Stimulated activated CD8-positive, alpha-beta memory T cell treated with anti-CD3 and anti-CD28 coated beads, Interleukin-4, amount 100 ng/mL, for 4 hours (primary cell): ENCODE measurements at places on chromosomes 2 and 18.

GRCh38 chr2:129242269-129242668 is 737.2 kb upstream of the RAB6C start:
- no peak for DNase-seq

DNA sequence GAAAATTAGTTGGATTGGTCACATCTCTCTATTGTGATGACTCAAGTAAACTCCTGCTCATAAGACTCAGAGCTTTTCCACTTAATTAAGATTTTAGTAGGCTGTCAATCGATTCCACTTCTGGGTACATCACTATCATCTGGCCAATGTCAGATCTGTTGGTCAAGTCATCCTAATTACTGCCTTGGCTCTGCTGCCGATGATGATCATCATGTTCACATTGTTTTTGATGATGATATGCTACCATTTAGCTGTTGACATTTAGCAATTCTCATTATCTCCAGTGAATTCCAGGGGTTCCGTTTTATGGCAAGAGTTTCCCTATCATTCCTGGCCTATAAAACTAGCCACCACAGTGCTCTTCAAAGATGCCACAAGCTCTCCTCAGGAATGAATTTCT is 253.4 kb downstream of the IKZF2 start:
- DNase-seq = no peak

DNA sequence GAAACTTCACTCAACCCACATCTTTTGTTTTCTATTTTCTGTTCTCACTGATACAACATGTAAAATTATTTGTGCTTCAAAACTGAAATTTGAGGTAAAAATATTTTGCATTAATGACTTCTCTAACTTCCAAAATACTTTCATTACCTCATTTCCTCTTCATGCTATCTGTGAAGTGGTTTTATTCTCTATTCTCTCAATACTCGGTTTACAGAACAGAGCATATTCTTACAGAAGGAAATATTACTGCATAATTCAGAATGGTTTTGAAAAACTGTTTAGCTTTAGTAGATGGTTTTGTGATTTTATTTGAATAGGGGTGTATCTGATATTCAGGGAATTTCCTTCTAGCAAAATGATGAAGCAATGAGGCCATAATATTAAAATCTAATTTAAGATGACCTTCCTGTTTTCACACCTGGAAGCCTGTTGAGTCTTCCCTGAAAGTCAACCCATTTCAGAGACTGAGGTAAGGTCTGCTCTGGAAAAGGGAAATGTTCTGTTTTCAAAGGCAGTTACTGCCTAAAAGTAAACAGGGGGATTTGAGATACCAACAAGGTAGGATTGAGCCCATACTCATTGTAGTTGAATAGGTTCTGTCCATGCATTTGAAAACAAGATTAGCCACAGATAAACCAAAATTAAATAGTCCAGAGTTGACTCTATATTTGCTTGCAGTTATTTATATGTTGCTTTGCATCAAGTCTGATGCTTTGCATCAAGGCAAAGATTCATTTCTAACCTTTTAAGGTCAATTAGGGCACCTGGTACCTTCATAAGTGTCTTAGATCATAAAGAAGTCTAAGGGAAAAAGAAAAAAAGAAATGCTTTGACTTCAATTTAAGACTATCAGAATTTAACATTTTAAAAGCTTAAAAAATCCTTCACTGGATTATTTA is 50.8 kb upstream of the PEX13 start:
- no peak for DNase-seq

- DNase-seq = no peak
Observed at GRCh38 chr2:60742419-60742818, 13.6 kb upstream of the PAPOLG start.

DNA sequence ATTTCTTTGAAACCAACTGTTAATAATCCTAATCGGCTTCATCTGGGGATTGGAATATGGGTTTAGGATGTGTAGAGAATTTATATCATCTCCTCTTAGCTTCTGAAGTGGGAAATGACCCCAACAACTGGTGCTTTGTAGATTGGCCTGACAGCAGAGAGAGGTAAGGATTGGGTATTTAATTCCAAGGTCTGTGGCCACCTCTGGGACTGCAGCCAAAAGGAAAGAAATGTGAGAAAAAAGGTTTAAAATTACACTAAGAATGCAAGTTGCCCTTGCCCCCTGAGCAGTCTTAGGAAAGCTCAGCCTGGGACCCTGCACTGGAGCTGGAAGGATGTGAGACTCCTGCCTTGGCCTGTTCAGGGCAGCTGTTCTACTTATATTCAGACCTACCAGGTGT is 157.1 kb downstream of the FTCDNL1 start:
- DNase-seq = no peak
